ENCODE measurements at places on chromosomes 12 and 14.

DNA sequence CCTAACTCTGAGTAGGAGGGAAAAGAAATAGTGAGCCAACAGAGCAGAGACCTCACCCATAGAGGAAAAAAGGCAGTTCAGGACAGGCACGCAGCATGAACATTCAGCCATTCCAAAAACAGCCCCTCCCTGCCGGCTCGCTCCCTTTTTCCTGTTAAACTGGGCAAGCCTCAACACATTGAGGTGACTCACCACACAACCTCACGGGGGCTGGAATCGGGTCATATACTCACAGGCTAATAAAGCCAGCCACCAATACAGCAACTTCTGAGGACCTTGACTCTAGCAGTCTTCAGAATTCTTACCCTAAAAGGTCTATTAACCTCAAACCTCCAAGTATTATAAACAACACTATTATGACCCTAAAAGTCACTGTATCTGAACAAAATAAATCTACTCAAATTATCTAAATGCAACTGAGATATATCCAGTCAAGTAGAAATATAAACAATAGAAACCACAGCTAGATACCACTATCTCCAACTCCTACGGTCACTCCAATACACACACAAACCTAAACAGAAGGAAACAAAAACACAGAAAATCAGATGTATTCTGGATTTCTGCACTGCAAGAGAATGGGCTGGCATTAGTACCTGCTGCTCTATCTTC is 6.3 kb downstream of the YBX3 start:
- DNase-seq = no peak

DNA sequence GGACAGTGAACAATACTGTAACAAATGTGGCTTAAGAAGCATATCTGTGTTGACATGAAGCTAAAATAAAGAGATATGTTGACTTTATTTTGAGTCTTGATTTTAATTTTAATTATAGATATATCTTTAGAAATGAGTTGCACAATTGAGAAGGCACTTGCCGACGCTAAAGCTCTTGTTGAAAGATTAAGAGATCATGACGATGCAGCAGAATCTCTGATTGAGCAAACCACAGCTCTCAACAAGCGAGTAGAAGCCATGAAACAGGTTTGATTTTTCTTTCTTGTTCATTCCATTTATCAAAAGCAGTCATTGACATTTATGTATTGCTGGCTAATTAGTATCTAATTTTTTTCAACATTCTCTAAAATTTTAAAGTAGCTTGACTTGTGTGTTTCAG is 15.8 kb downstream of the FGFR1OP2 start:
- no peak for DNase-seq

GRCh38 chr12:50050410-50051098 is 6.8 kb upstream of the ASIC1 start:
- DNase-seq = no peak

- no peak for DNase-seq
These were observed 66.4 kb downstream of the OTOGL start for GRCh38 chr12:80165746-80166145.

GRCh38 chr14:54209511-54210250 is 187.1 kb upstream of the CDKN3 start:
- DNase-seq = no peak

DNA sequence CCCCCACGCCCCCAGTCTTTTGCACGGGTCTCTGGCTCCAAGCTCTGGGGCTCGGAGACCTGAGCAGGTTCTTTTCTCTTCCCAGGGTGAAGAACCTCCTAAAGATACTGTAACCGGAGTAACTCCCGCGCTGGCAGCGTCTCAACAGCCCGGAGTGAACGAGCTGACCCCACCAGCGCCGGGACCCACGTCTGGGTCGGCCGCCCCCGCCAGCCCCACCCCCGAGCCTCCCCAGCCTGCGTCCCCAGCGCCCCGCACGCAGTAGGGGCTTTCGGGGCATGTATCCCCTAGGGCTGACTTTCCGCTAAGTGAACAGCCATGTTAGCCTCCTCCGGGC is 858 bp downstream of the SLC35F4 start:
- no peak for DNase-seq

GRCh38 chr14:50083467-50084337 is 32.7 kb downstream of the VCPKMT start:
- DNase-seq = no peak

DNA sequence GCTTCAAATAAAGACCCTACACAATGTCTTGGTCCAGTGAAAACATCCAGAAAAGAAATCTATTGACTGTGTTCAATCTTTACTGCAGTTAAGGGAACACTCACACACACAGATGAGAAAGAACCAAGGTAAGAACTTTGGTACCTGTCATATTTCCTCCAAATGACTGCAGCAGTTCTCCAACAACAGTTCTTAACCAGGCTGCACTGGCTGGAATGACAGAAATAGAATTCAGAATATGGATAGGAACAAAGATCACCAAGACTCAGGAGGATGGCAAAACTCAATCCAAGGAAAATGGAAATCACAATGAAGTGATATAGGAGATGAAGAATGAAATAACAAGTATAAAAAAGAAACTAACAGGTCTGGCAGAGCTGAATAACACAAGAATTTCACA is 36.6 kb downstream of the ADAM20 start:
- no peak for DNase-seq

DNA sequence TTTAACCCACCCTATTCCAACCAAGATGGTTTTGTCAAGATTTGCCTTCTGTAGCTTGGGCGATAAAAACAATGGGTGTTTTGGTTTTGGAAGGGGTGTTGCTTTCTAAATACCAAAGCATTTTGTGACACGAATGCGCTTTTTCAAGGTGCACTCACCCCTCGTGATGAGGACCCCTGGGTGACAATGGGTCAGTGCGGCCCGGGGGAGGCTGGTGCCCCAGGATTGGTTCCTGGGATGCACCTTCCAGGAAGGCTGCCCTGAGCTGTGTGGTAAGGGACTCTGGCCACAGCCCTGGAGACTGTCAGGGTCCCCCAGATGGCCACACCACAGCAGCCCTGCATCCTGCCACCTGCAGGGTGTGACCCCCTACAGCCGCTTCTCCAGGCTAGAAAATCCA is 180.6 kb upstream of the MYL2 start:
- no peak for DNase-seq

GRCh38 chr12:19529951-19530636 is 90.8 kb downstream of the AEBP2 start:
- no peak for DNase-seq

- no peak for DNase-seq
These were observed 352 bp downstream of the PHB2 start for GRCh38 chr12:6970096-6970527.

DNA sequence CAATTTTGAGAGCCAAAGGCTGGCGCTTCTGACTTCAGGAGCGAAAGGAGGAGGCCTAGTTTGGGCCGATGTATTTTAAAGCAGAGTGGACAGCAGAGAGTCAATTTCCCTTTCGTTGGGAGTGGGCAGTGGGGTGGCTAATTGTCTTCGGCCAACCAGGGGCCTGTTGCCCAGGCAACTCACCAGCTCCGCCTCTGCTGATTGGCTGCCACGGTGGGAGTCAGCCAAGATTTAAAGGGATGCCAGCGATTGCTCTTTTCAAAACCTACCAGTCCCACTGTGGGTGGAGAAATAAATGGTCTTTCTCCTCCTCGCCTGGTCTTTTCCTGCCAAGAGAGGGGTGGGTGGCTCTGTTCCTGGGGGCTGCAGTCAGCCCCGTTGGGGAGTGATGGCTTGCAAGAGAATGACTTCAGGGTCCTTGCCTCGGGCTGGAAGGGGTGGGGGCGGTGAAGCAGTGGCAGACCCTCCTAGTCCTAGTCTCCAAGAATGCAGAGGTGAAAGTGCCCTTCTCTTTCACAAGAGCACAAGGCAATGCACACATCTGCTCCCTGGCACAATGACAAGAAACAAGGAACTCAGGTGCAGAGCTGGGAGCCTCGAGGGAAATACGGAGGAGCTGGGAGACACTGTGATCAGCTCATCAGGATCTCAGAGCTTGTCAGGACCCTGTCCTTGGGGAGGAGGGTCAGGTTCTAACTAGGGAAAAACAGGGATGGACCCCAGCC is 37.7 kb downstream of the RASAL1 start:
- DNase-seq = peak; percentile 76

GRCh38 chr14:63747846-63748245 is 20.0 kb upstream of the SGPP1 start:
- DNase-seq = no peak

GRCh38 chr14:67411820-67412421 is at the start of gene PLEK2:
TSS of gene PLEK2 (minus strand) at chr14:67412165. CDS start at chr14:67412059, 106 bp downstream.
- DNase-seq = no peak

DNA sequence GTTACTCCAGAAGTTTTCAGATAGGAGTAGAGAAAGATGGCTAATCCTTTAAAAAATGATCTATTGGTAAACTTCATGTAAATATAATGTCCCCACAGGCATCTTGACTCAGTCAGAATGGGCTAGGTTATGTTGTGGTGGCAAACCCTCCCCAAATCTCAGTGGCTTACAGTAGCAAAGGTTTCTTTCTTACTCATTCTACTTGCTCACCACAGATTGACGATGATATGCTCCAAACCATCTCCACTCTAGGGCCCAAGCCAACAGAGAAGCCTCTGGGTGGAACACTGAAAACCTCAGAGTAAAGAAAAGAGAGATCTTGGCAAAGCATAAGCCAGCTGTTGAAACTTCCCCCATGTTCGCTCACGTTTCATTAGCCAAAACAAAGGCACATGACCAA is 146.4 kb downstream of the EMP1 start:
- no peak for DNase-seq

DNA sequence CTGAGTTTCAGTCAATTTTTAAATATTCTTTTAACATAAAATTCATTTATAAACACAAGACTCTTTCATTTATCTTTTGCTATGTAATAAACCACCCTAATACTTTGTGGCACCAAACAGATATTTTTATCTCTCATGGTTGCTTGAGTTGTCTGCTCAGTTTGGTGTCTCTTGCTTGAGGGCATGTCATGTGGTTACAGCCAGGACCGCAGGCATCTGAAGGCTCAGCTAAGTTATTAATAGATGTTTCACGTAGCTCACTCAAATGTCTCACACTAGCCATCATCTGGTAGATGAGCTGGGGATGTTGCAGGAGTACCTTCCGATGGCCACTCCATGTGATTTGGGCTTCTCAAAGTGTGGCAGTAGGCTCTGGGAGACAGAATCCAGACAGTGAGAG is 597.8 kb downstream of the ETNK1 start:
- no peak for DNase-seq

DNA sequence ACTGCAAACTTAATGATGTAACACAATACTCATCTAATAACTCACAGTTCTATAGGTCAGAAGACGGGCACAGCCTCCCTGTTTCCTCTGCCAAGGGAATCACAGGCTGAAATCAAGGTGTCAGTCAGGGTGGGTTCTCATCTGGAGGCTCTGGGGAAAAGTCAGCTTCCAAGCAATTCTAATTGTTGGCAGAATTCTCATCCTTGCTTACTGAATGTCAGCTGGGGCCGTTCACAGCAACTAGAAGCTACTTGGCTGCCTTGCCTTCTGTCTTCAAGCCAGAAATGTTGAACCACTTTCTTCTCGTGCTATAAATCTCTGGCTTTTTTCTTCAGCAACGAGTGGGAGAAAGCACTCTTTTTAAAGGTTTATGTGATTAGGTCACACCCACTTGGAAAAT is 80.1 kb upstream of the PDZRN4 start:
- DNase-seq = no peak

DNA sequence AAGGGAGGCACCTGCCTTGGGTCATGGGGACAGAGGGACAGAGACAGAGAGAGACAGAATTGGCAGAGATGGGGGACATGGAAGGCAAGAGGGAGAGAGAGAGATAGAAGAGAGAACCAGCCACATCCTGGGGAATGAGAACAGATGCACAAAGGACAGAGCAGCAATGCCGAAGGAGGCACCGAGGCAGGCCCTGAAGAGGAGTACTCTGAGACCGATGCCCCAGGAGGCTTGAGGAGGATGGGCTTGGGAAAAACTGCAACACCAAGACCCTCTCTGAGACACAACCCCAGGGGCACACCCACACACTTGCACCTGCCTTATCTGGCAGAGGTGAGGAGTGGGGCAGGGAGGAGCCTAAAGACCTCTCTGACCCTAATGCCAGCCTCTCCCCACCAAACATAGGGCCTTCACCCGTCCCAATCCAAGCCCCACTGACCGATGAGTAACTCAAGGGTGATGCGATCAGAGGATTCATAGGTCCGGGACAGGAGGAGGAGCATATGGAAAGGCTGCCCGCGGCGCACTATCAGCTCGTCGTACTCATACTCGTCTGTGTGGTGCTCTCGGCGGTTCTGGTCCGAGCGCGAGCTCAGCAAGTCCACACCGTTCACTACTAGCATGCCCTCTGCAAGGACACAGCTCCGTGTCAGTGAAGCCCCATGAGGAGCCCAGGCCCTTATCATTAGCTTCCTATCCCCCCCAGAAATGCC is 1.6 kb downstream of the TGM1 start:
- DNase-seq = no peak

- no peak for DNase-seq
These were observed 146.1 kb downstream of the METTL25 start for GRCh38 chr12:82504409-82504808.

Measured in NCI-H2029 treated with DMSO at 0.1 percent for 48 hours (cell line).